WERI-Rb-1 (cell line): ENCODE measurements at places on chromosomes 11 and 22.
A peak's percentile ranks its signal among the peaks of the same experiment; 100 is the strongest.

GRCh38 chr11:128407962-128408361 lies 179.4 kb downstream of the ETS1 start:
- DNase-seq: no peak

- DNase-seq: peak; percentile 80
These were observed 143.5 kb downstream of the NXPE2 start for GRCh38 chr11:114821621-114822412.

DNA sequence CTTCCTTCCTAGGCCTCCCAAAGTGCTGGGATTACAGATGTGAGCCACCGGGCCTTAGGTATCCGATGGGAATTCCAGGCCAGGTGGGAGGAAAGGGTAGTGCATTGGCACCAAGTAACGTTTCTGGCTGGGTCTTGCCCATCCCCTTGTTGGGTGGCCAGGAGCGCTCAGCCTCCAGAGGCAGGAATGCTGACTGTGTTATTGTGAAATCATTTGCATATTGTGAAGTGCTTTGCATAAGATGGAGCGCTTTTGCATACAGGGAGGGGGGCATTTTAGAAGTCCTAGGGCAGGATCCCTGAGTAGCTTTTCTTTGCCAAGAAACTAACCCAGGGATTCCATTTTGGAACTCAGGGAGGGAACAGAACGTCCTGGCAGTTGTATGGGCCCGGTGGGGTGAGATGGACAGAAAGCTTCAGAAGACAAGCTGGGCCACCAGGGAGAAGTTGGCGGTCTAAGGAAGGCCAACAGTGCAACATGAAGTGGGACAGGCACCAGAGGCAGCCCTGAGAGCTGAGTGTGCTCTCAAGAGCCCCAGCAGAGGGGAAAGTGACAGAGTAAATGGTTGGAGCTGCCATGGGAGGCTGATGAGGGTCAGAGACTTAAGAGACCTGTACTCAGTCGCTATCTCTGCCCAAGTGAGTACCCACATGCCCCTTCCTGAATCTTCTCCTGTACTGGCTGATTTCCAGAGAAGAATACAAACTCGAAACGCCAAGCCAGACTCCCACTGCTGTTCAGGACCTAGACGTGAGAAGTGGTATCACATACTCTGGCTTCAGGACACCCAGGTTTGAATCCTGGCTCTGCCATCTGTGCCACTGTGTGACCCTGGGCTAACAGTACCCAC lies 1.3 kb upstream of the SLC39A13 start:
- DNase-seq: no peak

GRCh38 chr22:32961497-32961896 lies 96.7 kb downstream of the SYN3 start:
- DNase-seq: no peak

DNA sequence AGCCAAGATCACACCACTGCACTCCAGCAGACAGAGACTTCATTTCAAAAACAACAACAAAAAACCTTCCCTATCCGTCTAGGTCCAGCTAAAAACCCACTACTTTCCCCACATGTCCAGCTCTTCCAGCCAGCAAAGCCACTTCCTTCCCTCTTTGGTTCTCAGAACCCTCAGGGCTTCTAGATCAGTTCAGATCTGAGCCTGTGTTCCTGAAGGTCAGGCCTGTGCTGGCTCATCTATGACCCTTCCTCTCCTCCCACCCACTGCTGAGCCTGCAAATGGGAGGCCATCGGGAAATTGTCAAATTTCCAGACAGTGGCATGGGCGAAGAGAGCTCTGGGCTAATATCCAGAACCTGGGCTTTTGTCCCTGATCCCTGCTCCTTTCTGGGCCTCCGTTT lies 37.8 kb downstream of the SLCO2B1 start:
- DNase-seq: no peak

DNA sequence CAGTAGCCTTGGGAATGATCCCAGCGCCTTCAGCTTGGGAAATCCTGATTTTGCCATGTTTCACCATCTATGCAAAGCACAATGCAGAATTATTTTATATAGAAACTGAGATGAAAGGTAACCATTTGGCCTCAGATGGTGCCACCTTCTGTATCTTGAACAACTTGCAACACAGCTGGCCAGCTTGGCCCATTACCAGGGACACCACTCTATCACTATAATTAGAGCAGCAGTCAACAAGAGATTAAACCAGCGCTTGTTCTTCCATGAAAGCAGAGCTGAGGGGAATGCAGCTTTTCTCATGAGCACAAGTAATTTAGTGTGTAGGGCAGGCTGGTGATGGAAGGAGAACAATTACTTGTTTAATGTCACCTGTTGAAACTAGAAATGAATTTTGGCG lies 6.7 kb upstream of the ZDHHC13 start:
- DNase-seq: no peak

- no peak for DNase-seq
These were observed 21.2 kb downstream of the RSF1 start for GRCh38 chr11:77799338-77799737.

DNA sequence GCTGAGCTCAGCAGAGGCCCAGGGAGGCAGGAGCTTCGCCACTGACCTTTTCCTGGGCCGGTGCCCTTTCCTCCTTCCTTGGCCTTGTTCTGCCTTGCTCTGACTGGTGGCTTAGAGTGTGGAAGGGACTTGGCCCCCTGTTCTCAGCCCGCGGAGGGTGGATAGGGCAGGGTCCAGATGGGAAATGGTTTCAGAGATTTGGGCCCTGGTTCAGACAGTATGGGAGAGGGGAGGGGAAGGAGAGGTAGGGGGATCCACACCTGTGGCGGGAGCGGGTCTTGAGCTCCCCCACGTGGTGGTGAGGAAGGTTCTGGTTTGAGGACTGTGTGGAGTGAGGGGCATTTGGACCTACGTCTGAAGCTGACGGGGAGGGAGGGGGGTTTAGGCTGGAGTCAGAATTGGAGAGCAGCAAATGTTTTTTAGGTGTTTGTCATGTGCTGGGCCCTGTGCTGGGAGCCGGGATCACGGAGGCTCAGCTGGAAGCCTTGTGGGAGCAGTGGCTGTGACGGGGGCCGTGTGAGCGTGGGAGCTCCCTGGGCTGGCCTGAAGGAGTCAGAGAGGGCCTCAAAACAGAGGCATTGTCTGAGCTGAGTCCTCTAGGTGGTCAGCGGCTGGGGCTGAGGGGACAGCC lies 27.2 kb downstream of the SHANK3 start:
- DNase-seq: peak; percentile 54

- DNase-seq: no peak
These were observed 104.5 kb downstream of the UVRAG start for GRCh38 chr11:75919525-75919924.

DNA sequence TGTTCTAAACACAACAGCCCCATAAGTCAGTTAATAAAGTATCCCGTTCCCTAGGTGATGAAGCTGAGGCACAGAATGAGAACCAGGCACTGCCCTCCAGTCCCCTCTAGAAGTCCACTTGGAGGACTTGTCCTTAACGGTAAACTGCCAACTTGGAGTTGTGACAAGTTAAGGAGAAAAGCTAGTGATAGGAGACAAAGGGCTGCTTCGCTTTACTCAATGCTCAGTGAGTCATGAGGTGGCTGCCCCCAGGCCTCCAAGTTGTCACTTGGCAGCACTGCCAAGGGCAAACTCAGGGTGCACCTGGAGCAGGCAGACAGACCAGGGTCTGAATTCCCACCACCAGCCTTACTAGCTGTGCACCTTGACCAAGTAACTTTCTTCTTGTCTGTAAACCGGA lies 13.5 kb downstream of the SLC43A1 start:
- no peak for DNase-seq

GRCh38 chr22:50567721-50568252 lies 5.1 kb upstream of the SYCE3 start:
- DNase-seq: no peak

DNA sequence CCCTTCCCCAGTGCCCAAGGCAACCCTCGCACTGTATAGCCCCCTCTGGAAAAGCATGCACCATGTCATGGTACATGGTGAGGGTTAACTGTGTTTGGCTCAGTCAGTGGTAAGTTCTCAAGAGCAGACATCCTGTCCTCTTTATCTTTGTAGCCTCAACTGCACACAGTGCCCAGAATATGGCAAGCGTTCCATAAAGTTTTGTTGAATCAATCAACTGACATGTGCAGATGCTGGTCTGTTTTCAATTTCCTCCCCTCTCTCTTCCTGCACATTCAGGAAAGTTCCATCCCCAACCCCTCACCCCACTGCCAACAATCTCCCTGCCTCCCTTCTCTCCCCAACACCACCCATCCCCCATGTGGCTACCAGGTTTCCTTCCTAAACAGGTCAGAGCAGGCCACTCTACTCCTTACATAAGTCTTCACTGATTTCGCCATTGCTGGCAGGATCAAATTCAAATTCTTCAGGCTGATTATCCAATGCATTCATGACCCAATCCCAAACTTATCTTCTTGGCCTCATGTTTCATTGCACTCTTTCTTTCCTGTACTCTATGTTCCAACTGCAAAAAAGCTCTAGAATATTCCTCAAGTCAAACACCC lies 15.5 kb upstream of the TMPRSS5 start:
- no peak for DNase-seq

GRCh38 chr11:33706966-33707365 lies 6.3 kb upstream of the C11orf91 start:
- DNase-seq: no peak
